ENCODE measurements at places on chromosomes 16 and 17.

DNA sequence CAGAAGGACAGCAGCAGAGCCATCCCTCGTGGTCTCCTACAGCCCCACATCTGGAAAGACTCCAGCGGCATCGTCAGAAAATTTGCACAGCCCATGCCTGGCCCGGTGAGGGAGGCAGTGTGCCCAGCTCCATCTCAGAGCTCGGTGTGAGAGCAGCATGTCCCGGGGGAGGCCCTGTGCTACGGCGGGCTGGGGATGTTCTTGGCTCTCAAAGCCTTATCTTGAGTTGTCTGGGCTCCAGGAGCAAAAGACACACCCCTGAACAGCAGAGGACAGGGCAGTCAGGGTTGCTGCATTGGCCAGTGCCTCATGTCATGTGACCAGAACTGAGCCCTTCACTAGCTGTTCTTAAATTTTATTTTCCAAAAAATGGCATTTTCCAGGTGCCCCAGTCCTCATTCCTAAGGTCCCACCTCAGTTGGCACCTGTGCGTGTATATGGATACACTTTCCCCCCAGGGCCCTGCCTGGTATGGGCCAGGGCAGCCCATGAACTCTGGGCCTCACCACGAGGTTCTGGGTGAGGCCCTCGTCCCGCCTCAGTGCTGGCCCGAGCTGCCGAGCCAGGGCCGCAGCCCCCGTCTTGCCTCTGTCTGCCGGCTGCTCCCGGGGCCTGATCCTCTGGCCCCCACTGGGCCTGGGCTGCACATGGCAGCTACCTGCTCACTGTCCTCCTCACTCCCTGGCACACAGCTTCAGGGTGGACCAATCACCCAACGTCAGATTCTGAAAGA is 3.0 kb downstream of the NUDT16L1 start:
- no peak for DNase-seq

- DNase-seq: no peak
Measured at GRCh38 chr16:1225051-1225451, at the start of gene TPSG1. Gene TPSG1 (minus strand): TSS chr16:1225268. CDS start chr16:1225252, 16 bp downstream.

GRCh38 chr16:82609140-82609539 is 17.6 kb upstream of the CDH13 start:
- DNase-seq: no peak

GRCh38 chr17:2253768-2254406 is 49.7 kb downstream of the SMG6 start:
- no peak for DNase-seq

DNA sequence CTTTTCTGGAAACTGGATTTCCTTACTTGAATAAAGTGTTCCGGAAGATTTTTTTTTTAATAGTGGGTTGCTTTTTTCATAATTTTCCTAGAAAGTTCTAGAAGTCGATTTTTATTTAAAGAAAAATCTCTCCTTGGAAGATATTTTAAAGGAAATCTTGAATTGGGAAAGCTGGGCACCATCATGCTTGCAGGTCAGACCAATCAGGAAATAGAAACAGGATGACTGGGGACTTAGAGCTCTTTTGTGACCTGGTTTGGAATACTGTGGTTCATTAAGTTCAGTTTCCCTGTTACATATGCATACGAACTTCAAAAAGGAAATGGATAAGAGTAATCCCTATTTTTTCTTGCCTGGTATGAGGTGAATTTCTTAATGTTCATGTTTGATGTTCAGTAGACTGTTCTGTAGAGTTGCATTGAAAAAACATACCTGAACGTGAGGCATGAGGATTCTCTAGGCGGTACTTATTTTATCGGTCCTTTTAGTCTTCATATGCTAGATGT is 1.2 kb downstream of the NFATC3 start:
- DNase-seq: no peak

DNA sequence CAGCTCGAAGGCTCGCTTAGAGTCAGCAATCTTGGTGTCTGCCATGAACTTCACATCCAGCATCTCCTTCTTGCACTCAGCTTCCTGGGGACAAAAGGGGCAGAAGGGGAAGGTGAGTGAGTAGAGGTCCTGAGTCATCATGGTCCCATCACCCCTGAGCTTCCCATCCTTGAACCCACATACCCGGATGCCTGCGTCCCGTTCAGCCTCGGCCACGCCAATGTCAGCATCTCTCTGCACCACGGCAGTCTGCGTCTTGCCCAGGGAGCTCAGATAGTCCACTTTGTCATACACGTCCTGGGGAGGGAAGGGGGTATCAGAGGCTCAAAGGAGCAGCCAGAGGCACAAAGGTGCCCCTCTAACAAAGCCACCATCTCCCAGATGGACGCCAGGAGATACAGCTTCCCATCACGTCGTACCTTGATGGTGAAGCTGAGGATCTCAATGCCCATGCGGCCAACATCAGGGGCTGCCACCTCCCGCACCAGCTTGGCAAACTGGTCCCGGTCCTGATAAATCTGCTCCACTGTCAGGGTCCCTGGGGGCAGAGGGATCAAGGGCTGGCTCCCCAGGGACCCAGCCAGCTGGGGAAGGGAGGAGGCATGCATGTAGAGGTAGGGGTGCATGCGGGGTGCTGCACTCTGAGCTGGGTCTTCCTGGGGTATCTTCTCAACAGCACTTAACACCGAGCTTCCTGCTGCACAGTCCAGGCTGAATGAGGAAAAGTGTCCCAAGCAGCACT is 15.2 kb downstream of the FLOT2 start:
- no peak for DNase-seq

GRCh38 chr17:64315032-64315490 is 52.0 kb upstream of the TEX2 start:
- DNase-seq: no peak

DNA sequence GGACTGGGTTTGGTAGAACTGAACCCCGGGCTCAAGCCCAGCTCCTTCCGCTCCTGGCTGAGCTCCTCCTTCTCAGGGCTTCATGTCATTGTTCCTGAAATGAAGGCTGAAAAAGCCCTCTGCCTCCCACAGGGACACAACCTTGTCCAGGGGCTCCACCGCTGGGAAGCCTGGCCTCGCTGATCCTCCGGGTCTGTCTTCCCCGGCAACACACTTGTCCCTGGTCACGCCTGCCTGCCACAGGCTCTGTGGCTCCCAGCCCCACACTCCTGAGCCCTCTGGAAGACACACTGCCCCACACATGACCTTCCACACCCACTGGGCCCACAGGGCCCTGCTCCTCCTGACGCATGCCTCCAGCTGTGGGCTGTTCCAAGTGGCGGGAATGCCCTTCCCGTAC is 18.0 kb upstream of the ZC3H18 start:
- DNase-seq: no peak

DNA sequence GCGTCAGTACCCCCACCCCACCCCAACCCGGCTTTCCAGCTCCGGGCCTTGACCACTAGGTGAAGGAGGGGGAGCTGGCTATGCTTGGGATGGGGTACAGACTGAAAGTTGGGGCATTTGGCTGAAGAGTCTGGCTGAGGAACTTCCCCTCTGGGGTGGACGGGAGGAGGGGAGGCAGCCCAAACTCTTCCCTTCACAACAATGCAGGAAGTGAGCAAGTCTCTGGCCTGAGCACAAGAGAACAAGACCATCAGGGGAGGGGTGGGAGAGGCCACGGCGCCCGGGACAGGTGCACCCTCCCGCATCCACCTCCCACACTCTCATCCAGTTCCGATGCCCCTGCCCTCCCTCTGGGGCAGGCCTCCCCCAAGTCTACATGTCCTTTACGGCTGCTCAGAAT is 5.6 kb downstream of the USH1G start:
- DNase-seq: no peak

DNA sequence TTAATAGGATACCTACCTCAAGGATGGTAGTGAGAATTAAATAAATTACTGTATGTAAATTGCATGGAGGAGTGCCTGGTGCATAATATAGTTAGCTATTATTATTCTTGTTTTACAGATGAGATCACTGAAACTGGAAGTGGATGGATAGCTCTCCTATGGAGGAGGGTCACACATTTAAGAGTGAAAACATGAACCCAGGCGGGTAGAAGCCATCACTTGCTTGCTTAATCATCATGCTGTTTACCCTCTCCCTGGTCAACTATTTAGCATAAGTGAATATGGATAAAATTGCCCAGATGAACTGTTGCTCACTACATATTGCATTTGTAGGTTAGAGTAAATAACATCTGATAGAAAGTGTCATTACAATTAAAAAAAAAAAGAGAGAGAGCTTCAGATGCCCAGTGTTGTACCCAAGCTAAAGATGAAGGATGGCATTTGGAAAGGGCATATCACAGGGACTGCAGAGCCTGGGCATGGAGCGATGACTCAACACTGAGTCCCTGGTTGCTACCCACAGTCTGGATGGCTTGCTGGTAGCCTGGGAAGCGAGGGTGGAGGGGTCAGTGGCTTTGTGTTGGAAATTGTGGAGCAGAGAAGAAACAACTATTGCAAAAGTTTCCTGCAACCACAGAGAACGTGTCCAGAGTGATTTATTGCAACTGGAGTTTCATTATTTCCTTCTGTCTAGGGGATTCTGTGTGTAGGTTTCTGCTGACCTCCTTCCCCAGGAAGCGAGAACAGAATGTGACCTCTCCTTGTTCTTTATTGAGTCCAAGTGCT is 414.4 kb downstream of the SHISA9 start:
- no peak for DNase-seq

DNA sequence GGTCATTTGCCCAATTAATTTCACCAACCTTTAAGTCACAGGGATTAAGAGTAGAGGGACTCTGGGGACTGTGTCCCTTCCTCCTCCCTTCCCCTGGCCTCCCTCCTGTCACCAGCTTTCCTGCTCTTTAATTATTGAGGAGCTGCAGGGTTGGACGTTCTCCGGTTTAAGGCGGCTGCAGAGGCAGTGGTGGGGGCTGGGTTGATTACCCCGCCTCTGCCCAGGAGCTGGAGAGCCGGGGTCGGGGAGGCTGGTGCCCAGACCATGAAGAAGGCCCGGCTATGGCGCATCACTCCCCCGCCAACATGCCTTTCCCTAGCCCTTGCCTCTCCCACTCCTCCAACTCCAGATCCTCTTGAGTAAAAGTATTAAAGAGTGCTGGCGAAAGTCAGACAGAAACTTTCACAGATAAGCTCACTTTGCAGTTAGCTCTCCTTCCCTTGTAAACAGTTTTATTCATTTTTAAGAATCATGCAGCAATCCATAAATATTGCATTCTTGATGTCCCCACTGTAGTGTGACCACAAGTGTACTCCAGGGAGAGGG is 1.1 kb upstream of the FOXJ1 start:
- DNase-seq: no peak

All from nucleus accumbens (tissue), 56 donors.